ENCODE measurements at places on chromosomes 16 and 17.

DNA sequence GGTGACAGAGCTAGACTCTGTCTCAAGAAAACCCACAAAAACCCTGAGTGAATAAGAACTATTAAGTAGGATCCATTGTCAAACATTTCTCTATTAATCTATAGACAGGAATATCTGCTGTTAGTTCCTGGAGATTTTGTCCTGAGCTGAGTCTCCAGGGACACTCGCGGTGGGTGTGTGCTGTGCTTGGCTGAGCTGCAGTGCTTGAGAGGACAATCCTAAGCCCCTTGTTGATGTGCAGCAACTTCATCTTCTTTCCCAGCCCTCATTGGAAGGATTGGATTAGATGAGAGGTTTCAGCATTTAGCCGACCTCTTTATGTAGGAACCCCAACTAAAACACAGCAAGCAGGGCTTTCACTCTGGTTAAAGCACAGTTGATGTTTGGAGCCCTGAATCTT, 33.3 kb downstream of the NDEL1 start:
- DNase-seq: no peak

DNA sequence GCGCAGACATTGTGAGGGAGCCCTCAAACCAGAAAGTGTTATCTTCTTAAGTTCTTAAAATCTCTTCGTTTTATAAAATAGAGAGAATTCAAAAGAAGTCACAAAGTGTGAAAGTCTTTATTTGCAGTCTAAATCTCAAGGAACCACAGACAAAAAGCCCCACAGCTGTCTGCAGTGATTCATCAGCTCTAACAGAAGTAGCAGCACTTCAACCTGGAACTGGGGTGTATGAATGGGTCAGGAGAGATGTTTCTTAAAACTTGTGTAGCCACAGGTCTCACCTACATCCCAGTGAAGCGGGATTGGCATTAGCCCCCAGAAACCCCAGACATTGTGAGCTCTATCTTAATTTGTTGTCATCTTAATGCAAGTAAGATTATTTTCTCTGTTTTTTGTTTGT, 61.1 kb downstream of the CDYL2 start:
- no peak for DNase-seq

- DNase-seq: no peak
These were observed 3.5 kb upstream of the DLX4 start for GRCh38 chr17:49965524-49965909.

DNA sequence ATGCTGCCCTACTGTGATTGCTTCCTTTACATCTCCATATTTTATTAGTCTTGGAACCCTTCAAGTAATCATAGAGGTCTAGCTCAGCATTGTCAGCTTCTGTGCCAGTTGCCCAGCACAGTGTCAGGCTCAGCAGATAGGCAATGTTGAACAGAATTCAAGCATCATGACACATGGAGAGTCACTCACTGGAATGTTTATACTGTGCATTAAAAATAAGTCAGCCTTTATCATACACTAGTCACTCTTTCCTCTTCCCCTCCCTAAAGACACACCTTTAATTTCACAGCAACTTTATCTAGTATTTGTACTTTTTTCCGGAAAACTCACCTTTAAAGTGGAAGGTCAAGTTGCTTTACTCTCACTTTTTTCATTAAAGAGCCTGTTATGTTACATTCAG, 253.8 kb upstream of the CDH11 start:
- no peak for DNase-seq

DNA sequence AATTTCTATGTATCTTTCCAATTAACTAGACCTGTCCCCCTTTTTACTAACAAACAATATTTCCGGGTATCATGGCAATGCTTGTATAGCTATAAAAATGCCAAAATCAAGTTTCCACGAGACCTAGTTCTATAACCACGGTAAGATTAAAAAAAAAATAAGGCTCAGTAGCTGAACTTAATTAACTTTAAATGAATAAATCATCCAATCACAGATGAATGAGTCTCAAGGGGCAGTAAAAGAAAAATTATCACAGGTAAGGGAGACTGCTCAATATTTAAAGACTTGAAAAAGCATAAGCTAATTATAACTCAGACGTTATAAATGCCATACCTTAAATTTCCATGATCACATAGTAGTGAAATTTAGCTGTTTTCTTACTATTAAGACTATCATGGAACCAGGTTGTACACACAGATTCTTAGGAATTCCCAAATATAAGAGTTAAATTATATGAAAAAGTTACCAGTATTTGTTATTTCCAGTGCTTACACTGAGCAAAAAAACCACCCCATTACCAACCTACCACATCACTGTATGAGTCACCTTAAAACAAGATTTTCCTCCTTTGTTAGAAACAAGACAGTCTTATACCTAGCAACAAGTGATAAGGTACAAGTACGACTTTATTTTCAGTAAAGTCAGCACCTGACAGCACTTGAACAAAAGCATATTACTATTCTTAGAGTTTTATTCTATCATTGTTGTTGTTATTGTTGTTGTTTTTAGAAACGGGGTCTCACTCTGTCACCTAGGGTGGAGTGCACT, 20.6 kb downstream of the SSH2 start:
- DNase-seq: no peak

DNA sequence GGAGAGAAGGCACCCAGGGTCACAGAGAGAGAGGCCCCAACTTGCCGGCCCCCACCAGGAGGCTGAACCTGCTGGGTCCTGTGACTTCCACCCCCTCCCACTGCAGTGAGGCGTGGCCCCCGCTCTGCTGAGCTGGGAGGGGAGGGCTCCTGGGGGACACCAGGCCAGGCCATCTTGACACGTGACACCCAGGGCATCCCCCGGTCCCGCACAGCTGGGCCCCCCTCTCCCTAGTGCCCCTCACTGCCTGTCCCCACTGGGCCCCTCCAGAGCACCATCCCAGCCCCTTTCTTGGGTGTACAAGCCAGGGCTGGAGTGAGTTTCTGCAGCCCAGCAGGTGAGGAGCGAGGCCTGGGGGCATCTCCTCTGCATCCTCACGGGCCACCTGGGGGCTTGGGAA, 12.4 kb downstream of the UBALD1 start:
- no peak for DNase-seq

DNA sequence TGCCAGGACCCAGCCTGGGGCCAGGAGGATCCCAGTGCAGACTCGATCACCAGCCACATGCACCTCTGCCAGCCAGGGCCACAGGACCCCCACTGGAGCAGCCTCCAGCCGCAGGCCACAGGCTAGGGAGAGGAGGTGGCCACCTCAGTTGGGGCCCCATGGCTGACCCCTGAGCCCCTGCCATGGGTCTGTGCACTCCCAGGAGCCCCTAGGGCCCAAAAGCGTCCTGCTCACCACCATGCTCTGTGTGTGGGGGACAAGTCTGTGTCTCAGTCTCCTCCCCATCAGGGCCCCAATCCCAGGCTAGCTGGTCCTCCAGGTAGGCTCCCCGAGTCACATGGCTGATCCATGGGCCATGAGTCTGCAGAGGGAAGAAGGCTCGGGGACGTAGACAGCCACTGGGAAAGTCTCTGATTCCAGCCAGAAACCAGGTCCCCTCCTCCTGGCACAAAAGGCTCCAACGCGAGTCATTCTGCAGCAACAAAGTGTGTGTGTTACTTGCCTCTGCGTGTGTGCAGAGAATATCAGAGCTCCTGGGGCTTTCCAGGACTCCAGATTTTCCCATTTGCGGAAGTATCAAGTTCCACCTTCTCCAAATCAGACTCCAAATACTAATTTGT, 6.1 kb upstream of the PRSS8 start:
- DNase-seq: no peak

DNA sequence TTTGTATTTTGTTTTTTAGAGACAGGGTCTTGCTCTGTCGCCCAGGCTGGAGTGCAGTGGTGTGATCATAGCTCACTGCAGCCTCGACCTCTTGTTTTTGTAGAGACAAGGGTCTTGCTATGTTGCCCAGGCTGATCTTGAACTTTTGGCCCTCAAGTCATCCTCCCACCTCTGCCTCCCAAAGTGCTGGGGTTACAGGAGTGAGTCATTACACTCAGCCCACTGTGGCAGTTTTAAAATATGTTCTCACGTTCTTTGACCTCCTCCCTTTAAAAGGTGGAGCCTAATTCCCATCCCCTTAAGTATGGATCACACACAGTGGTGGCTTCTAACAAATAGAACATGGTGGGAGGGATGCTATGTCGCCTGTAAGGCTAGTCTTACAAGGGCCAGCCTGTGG, 67.7 kb downstream of the ZDHHC7 start:
- DNase-seq: no peak

- no peak for DNase-seq
These were observed 30.1 kb downstream of the PRKCB start for GRCh38 chr16:23865853-23866252.

- no peak for DNase-seq
These were observed 89.3 kb upstream of the PLEKHM1 start for GRCh38 chr17:45579529-45580495.

DNA sequence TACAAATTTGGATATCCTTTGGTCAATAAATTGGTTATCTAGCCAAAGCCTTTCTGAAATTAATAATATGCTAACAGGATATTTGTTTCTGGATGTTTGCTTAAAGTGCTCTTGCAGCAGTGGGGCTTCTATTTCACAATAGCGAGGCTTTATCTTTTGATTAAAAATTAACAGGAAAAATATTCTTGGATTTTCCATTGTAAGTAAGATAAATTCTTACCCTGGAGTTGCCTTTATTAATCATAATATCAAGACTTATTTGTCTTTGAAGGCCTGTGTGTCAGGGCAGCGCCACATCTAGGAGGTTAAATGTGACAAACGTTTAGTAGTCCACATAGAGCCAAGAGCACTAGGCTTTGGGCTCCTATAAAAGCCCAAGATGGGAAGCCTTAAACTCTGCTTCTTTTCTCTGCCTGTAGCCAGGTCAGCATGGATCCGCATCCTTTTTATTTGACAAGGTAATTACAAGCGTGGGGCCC, 5.3 kb downstream of the TMEM97 start:
- no peak for DNase-seq

- DNase-seq: no peak
These were observed 1.3 kb upstream of the PSMB3 start for GRCh38 chr17:38751144-38751807.

GRCh38 chr16:85885537-85885936, 13.4 kb upstream of the IRF8 start:
- no peak for DNase-seq

GRCh38 chr16:84502075-84502474, 2.4 kb downstream of the MEAK7 start:
- no peak for DNase-seq

DNA sequence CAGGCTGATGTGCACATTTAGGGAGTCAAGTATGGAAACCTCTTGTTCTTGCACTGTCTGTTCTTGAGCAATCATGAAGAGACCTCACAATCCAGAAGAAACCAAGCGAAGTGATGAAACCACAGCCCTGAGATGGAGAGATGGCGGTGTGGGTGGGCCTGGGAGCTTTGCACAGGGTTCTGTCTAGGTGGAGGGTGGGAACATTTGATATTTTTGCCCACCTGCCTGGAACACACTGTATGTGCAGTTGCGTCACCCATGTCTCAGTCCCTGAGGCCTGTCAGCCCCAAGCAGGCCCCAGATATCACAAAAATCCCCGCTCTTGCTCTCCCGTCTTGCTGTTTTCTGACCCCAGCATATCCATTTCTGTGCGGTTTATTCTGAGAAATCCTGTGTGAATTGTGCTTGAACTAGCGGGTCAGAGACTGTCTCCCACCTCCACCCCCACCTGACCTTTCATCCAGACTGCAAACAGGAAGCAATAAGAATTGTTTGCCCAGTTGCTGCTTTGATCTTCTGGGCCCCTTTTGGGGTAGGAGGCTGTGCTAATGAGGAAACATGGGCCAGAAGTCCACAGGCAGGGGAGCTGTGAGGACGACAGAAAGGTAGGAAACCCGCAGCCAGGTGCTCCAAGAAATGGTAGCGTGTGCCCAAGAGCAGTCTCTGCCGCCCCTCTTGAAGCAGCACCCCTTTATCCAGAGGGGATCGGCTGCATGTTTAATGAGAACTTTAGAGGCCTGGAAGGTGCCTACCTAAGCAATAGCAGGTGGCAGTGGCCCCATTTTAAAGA, 183.8 kb downstream of the CCDC182 start:
- DNase-seq: no peak

- DNase-seq: no peak
These were observed 1.1 kb downstream of the FLII start for GRCh38 chr17:18257268-18257981.

DNA sequence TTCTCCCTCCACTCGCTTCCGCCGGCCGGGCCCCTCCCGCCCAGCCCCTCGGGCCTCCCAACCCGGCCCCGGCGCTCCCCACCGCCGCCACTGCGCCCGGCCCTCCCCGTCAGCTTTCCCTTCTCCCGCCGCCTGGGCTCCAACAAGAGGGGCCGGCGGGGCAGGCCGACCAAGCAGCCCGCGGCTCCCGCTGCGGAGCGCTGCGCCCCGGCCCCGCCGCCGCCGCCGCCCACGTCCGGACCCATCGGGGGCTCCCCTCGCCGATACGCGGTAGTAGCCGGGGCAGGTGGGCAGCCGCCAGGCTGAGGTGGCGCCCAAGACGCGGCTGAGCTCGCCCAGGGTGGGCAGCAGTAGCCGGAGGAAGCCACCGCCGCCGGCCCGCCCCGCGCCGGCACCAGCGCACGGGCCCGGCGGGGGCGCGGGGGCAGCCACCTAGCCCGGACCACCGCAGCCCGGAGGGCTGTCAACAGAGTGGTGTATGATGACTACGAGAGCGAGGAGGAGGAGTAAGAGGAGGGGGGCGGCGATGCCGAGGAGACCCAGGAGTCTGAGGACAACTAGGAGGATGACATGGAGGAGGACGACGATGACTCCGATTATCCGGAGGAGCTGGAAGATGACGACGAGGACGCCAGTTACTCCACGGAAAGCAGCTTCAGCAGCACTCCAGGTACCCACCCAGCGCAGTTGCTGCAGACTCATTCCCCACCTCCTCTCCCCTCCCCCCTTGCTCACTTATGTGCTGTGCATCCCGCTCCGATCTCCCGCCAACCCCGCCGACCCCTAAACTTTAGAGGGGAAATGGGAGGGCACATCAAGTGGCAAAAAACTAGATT, 498 bp downstream of the LRRC37B start:
- peak; percentile 25 for DNase-seq

- DNase-seq: peak; percentile 71
These were observed 19.2 kb downstream of the TMEM114 start for GRCh38 chr16:8571061-8571596.

DNA sequence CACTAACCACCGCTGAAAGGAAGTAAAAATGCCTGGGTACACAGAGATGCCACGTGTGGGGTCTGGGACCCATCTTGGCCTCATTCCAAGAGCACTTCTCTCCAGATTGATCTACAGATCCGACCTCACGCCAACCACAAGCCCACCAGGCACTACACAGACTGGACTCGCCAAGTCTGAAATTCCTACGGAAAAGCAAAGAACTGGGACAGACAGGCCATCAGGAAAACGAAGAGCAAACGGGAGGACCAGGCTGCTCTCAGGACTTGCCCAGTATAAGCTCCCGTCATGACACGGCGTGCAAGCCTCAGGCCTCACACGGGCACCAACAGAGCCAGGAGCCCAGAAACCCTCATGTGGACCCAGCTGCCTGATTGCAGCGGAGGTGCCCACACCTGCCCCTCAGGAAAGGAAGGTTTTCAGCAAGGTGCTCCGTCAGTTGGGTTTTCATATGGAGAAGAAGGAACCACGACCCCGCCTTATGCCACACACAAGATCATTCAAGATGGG, 20.1 kb upstream of the C16orf95 start:
- no peak for DNase-seq

- no peak for DNase-seq
These were observed 28.3 kb downstream of the ARSG start for GRCh38 chr17:68319410-68320162.

GRCh38 chr16:27421961-27422740, 20.2 kb downstream of the IL21R start:
- DNase-seq: no peak

Data from fibroblast of pulmonary artery (primary cell).